ENCODE measurements at places on chromosomes 12 and 14.

DNA sequence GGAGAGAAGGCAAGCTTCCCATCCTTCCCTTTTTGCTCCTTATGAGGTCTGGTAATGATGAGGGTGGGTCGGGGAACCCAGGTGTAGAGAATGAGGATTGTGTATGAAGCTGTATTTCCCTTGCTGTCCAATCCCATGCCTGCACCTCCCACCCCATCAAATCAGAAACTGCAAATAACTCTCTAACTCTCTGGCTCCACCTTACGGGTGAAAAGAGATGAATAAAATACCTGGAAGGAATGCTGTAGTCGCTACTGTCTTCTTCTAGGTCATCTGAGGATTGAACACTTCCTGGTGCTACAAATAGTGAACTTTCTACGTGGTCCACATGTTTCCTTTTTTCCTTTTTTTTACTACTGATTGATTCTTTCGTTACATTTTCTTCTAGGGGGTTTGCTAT lies 38.9 kb upstream of the DICER1 start:
- DNase-seq: peak; percentile 14

- no peak for DNase-seq
These were observed 5.8 kb downstream of the FBRSL1 start for GRCh38 chr12:132495629-132496357.

- DNase-seq: no peak
These were observed 37.7 kb downstream of the ADAM21 start for GRCh38 chr14:70489579-70490200.

GRCh38 chr12:105228494-105228893 lies 7.5 kb downstream of the APPL2 start:
- no peak for DNase-seq

DNA sequence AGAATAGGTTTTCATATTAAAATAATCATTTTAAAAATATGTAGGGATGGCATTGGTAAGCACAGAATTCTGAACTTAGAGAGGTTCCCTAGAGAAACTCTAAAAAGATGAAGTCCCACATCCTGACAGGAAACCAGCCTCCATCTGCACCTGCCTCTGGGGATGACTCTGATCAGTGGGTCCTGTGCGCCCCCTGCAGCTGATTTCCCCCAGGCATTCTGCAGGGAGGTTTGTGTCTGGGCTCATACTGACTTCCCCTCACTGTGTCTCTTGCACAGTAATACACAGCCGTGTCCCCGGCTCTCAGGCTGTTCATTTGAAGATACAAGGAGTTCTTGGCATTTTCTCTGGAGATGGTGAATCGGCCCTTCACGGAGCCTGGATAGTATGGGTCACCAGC lies 602.9 kb downstream of the TMEM121 start:
- peak; percentile 46 for DNase-seq

GRCh38 chr12:76183459-76184186 lies 99.1 kb upstream of the NAP1L1 start:
- DNase-seq: peak; percentile 75

- DNase-seq: no peak
These were observed 109.0 kb upstream of the SLC16A7 start for GRCh38 chr12:59486827-59487226.

DNA sequence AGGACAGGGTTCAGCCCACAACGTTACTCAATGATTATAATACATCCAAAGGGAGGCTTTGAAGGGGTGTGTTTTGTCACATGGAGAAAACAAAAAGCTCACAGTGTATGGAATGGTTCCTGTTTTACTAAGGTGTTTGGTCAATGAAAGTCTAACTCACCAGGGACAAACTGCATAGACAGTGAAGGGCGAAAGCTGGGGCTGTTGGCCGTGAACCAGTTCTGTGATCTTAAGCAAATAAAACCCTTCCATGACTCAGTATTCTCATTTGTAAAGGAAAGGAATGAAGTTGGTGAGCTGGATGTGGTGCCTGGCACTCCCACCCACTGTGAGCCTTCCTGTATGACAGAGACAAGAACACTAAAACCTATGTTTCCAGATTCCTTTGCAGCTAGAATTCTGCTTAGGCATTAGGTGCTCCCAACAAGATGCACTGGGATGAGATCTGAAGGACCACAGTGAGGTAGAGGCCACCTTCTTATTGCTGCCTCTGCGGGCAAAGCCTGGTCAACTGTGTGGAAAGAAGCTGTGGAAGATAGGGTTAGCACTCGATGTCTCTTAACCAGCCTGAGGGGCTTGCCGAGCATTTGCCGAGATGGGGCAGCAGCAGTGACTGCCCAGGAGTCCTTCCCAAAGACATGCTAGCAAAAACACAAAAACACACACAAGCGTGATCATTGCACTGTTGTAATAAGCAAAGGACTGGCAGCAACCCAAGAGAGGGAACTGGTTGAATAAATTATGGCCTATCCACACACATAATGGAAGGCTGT lies 48.5 kb downstream of the VCPKMT start:
- DNase-seq: peak; percentile 48

DNA sequence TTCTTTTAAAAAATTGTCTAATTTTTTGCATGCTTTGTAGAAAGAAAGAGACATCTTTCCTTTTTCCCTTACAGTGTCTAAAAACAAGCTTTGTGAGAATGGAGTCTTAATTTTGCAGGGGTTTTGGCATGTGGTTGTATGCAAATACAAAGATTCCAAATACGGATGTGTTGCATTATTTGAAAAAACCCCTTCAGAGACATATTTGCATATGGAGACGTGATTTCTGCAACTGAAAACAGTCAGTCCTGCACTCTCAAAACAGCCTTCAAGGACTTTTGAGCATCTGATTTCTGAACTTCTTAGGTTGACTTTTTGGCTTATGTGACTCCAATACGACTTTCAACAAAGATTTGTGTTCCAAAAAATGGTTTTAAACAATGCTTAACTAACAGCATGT lies 7.8 kb downstream of the IRAK3 start:
- DNase-seq: no peak

- no peak for DNase-seq
These were observed 34.2 kb upstream of the GCH1 start for GRCh38 chr14:54936816-54937215.

DNA sequence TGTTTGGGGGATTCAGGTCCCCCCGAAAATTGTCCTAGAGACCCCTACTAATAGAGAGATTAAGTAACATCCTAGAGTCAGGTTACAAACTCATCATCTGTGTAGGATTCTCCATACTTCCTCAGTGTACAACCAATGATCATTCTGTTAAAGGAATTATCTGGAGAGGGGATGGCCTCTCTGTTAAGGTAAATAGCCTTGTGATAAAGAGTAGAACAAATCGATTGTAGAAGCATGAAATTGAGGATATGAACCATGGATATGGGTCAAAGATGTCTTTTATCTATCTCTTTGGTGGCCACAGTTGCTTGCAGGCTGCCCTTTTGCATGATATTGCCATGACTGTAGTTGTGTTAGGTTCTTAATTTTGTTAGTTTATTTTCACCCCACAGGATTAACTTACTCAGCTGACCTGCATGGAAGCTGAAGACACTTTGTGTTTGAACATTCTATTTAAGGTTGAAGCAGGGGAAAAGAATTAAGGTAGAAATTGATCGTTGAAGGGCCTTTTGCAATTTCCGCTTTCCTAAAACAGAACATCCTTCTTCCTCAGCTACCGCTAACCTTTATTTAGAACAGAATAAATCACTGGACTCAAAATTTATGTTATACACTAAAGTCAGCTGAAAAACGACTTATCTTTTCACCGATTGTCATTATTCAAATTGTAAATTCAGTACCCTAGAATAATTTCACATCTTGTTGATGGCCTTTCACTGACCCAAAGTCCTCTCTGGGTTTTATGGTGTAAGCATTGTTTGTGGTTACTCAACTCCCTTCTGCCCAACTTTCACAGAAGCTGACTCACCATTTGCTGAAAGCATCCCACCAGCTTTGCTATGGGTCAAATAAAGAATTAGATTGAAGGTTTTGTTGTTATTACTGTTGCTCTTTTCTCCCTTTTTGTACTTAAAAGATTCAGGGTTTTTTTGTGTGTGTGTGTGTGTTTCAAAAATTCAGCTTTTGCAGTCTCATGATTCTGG lies 52.3 kb downstream of the IRAK3 start:
- no peak for DNase-seq

All from activated CD4-positive, alpha-beta T cell treated with anti-CD3 and anti-CD28 coated beads for 36 hours (primary cell).